Right lobe of liver (tissue), 6 donors: ENCODE measurements at places on chromosomes 16 and 17. TPM values are rescaled to one million over a fixed set of nuclear protein-coding genes. Genes with fewer than 3 reads are reported as not detected.

TMC7 gene
- total RNA-seq = 0.22 TPM

ITGAL gene
- total RNA-seq = 9.6 TPM

- DNase-seq = no peak
Measured at GRCh38 chr17:79212149-79213087, 137.8 kb downstream of the ENGASE start.

DNA sequence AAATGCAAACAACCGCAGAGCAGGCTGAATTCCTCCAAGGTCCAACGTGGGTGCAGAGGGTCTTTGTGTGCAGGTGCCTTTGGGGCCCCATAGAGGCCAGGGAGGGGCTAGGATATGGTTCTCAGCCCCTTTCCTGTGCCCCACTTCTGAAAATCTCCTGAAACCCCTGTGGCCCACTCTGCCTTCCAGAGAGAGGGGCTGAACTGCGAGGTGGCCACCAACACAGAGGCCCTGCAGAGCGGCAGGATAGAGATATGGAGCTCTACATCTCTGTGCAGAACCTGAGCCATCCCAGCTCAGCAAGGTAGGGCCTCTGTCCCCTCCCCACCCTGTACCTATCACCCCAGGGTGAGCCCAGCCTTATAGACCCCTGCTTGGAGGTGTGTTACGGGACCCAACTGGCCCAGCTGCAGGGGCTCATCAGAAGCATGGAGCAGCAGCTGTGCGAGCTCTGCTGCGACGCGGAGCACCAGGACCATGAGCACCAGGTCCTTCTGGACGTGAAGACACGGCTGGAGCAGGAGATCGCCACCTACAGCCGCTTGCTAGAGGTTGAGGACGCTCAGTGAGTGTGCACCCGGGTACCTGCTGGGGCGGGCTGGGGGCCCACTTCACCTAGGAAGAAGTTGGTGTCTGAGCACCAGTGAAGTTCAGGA, 5.5 kb downstream of the USP6 start:
- DNase-seq = no peak

DNA sequence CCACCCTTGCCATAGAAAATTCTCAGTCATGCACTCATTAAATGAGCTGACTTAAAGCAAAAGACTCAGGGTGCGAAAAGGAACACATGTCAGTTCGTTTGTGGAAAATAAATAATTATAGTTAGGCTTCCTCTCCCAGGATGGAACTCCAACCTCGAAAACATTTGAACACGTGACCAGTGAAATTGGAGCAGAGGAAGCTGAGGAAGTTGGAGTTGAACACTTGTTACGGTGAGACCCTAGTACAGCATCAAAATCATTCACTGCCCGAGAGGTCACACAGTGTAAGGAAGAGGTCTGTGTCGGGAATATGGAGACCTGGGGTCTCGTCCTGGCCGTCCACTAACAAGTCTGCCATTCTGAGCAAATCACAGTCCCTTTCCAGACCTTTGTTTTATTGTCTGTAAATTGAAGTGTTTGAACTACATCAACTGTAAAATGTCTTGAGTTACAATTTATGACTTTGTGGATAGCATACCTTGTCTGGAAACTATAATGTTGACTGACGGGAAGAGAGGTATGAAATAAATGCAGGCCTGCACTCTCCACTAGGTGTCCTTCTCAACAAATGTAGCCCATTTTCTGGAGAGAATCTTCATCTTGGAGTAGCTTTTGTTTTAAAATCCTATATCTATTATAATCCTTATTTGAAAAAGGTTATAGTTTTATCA, 7.7 kb downstream of the PSMD7 start:
- DNase-seq = no peak
